ENCODE measurements at places on chromosomes 5 and 9.
A peak's percentile ranks its signal among the peaks of the same experiment; 100 is the strongest.

DNA sequence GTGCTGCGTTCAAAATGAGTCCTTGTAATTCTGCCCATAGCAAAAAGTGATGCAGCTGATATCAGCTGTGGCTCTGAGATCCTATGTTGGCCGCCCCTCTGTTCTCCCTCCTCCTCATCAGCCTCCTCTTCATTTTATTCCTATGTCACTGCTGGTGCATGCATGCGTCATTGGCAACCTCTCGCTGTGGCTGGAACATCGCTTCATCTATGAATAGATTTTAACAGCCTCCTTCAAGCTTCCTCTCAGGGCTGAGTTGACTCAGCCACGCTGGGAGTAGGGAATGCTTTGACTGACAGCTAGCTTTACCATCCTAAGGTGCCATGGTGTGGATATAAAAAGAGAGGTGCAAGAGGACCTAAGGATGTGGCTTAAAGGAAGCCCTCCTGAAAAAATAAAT is 303.5 kb downstream of the PLK2 start:
- DNase-seq: no peak

DNA sequence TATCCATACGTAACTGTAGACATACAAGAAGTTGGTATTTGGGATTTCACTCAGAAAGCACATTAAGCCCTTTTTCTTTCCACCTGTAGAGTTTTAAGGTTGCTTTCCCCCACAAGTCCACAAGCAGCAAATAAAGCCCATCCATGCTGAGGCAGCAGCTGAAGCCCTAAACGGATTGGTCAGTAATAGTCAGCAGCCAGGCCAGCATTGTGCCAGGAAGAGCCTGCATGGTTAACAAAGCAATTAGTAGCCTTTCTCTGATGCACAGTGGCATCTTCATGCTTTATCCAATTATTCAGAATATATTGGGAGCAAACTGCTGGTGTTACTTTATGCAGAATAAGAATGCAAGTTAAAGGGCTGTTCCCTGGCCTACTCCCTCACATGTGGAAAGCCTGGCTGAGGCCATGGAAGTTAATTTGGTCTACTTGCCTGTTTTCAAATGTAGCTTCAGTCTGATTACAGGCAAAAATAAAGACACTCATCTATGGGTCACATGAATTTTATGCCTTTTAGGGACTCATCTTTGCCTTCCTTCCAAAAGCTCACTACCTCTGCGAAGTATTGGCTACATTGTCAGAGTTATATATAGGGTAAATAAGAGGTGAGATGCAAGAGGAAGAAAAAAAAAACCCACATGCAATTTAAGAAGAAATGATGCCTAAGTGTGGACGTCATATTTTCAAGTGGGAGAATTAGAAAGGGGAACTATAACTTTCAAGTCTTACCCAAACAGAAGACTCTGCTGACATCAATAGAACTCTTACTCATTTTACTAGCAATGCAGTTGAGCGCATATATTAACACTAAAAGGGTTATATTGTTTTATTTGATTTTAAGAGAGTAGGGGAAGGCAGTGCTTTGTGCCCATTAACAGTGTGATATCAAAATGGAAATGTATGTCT is 15.9 kb downstream of the EBF1 start:
- peak; percentile 90 for DNase-seq

DNA sequence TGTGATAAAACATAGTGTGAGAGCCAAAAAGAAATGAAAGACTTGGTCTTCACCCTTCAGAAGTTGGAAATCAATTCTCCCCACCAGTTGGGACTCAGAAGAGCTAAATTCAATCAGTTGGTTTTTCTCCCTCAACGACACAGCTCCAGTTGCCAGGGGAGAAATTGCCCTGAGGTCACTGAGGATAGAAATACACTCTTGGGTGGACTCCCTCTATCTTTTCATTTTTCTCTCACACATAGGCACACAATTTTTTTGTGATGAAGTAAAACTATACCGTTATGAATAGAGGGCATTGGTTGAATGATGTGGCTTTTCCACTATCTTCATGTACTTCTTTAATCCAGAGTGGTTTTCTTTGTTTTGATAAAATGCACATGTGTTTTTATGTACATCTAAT is 80.2 kb downstream of the ZNF366 start:
- DNase-seq: no peak

DNA sequence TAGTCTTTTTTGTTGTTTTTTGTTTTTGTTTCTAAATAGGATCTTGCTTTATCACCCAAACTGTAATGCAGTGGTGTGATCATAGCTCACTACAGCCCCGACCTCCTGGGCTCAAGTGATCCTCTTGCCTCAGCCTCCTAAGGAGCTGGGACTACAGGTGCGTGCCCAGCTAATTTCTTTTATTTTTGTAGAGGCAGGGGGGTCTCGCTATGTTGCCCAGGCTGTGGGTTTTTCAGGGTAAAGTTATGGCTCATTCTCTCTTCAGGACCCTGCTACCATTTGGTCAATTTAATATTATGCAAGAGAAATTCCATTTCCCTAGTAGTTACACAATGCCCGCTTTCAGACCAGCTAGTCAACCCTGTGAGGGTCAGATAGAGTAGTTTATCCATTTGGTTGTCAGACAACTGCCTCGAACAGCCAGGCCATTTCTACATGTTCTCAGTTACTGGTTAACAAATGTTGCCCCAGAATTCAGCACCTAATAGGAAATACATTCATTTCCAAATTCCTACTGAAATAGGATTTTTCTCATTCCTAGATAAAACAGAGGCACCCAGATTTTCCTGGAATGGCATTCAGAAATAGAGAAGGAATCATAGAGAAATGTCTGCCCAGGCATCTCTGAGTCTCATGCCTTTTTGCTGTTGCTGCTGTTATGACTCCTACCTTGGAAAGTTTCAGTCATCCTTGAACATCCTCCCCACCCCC is 6.4 kb upstream of the GLIS3 start:
- peak; percentile 49 for DNase-seq

DNA sequence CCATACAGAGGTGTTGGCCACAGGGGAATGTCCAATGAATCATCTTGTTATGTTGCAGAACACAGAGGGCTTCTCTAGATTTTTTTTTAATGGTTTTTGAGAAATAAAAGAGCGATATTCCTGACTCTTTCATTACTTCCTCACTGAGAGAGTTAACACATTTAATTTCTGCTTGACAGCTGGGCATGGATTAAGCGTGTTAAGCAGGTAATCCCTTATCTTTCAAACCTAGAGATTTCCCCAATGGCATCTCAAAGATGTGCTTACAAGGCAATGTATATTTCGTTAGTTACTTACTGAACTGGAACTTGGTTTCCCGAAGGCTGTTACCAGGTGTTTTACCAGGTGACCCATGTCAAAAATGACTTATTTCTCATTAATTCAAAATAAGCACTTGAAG is 21.8 kb upstream of the ADCY2 start:
- DNase-seq: no peak

GRCh38 chr5:3878267-3878666 is 282.6 kb downstream of the IRX1 start:
- no peak for DNase-seq

GRCh38 chr5:1724822-1725602 is 74.6 kb downstream of the MRPL36 start:
- DNase-seq: no peak

- no peak for DNase-seq
Measured at GRCh38 chr5:113354055-113354454, 80.7 kb downstream of the TSSK1B start.

GRCh38 chr5:127580731-127581130 is 63.3 kb downstream of the PRRC1 start:
- no peak for DNase-seq

- no peak for DNase-seq
Measured at GRCh38 chr9:76218886-76219445, 175.3 kb downstream of the RFK start.

DNA sequence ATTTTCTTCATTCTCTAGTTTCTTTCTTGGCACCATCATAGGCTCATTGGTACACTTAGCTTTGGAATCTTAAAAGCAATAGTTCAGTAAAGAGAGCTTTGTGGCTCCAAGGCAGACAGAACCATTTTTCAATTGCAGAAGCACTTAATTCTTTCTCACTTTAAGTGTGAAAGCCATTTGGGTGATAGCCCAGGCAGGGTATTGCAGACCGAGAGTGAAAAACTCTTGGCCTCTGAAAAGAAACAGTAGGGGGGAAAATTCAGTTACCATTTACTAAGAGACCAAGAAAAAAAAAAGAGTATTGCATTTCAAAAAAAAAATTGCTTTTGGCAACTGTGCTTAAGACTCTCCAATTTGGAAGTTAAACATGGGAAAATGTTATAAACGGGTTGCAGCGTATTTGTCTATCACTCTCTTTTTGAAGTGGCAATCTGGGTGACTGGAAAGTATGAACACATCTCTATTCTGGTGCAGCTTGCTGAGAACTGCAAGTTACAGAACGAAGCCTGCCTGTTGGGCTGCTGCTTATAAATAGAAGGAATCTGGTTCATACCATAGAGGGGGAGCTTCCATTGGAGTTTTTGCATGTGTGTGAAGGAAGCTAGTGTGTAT is 170.5 kb downstream of the TLE4 start:
- DNase-seq: no peak

DNA sequence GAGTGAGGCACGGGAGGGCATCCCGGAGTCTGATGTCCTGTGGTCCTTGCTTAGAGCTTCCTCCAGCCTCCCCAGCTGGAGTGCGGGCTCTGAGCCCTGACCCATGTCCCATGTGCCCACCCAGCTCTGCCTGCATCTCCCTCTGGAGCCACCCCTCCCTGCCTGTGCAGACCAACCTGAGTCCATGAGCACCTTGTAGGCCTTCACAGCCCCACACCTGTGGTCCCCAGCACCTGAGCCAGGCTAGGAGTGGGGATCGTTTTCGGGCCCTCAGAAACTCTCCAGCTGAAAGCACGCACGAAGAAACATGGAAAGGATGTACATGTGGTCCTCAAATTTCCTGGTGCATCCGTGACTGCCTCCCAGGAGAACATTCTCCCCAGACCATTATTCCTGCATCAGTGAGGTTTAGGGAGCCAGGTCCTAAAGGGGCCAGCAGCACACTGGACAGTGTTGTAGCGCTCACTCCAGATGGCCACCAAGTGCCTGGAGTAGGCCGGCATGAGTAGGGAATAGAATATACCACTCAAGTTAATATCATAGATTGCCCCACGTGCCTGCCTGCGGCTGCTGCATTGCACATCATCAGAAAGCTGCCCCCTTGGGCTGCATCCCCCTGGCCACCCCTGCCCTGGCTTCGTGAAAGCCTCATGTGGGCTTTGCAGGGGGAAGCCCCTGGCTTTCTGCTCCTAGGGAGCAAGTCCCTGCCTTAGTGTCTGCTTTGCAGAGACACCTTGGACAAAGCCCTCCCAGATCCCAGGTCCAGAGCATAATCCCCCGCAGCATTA is 80.6 kb downstream of the WNK2 start:
- DNase-seq: no peak

GRCh38 chr9:115616666-115617239 is 498.8 kb upstream of the TNC start:
- DNase-seq: no peak

DNA sequence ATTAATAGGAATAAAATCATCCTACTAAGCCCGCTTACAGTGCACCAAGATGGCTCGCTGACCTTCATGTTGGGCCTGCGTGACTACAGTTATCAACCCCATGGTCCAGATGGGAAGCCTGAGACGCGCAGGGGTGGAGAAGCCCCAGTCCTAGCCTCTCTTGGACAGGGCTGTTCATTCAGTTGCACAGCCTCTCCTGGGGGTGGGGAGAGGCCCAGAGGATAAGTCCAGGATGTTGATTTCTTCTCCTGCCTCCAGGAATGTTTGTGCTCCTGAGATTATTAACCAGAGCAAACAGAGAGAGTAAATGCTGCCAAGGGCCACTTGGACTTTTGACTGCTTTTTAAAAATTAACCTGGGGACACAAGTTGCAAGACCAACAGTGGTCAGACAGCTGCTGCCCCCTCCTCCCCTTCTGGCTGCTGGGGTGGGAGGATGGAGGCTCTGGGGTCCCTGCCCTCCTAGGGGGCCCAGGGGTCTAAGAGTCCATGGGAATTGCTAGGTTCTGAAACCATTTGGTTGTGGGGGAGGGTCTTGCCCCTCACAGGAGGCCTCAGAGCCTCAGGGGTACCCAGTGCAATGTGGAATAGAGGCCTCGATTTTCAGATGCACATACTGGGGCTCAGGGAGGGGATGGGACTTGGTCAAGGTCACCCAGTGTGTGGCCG is 2.8 kb upstream of the AMBP start:
- no peak for DNase-seq

DNA sequence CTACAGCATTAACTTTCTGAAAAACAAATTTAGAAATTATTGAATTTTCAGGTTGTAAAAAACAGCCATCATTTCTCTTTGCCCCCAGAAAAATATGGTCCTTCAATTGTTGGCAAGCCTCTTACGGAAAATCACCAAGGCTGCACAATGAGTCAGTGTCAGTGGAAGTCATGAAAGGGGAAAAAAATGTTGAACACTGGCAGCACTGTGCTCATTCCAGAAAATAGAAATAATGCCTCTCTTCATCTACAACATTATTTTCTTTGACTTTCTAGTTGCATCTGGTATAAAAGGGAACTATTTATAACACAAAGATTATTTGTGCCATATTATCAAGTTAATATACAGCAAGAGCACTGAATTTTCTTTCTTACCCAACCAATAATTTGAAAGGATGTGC is 26.7 kb upstream of the STK32A start:
- no peak for DNase-seq

- no peak for DNase-seq
Measured at GRCh38 chr5:7576023-7576715, 180.2 kb downstream of the ADCY2 start.

DNA sequence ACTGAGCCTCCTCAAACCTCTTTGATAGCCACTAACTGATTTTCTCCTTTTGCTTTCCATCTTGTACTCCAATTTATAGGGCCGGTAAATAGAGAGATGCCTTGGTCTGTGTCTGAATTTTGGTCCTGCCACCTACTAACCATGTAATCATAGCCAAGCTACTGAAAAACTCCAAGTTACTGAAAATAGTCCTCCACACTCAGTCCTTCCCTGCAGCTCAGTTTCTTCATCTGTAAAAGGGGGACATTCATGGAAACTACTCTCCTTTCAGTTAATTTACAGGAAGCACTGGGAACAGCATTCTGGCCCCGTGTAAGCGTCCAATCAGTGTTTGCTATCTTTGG is 30.0 kb upstream of the TGFBR1 start:
- no peak for DNase-seq

DNA sequence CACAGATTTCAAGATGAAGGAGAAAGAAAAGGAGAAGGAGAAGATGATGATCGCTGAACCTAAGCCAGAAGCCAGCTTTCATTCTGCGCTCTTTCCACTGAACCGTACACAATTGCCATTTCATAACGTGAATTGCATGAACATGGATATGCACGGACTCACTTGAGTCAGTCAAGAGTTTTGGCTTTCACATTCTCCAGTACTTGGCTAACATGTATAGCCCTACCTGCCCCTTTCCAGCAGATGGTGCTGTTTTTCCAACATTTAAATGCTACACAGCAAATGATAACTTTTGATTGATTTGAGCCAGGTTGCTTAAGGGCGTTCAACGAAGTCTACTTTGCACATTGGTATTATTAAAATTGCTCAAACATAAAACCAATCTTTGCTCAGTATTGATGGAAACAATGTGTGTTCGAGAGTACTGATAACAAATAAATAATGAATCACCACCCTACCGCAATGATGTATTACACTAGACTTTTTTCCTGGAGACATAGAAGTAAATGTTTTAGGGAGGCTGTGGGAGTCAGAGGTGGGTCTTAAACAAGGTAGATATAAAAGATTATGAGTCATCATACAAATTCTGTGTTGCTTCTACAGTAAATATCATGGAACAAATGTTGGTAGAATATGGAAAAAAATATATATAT is 196.4 kb downstream of the TRPM3 start:
- peak; percentile 39 for DNase-seq

- no peak for DNase-seq
Measured at GRCh38 chr5:65327582-65327981, 154.1 kb downstream of the ADAMTS6 start.
